ENCODE measurements at places on chromosomes 7 and 10.

DNA sequence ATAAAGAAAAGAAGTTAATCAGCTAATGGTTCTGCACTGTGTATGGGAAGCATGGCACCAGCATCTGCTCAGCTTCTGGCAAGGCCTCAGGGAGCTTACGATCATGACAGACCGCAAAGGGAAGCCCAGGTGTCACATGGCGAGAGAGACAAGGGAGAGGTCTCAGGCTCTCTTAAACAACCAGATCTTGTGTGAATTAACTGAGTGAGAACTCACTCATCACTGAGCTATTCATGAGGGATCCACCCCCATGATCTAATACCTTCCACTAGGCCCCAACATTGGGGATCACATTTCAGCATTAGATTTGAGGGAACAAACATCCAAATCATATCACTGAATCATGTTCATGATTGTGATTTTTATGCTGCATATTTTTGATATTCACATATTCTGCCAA, 5.8 kb downstream of the USP54 start:
- no peak for DNase-seq

GRCh38 chr10:63265222-63265617, 132.1 kb downstream of the NRBF2 start:
- DNase-seq, result no peak

DNA sequence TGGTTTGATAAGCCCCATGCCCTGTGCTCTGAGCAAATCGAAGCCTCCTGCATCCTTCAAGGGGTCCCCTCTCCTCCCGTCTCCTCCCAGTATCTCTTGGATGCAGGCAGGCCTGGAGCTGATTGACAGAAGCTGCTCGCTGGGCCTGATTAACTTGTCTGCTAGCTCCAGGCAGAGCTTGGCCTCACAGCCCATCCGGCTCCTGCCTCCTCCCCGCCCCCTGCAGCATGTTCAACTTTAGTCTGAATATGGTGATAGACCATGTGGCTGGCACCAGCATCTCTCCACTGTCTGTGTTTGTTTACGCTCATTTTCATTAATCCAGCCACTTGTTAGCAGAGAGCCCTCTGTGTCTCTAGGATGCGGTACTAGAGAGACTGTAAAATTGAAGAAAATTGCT, 432.2 kb downstream of the DPP6 start:
- DNase-seq, result no peak

DNA sequence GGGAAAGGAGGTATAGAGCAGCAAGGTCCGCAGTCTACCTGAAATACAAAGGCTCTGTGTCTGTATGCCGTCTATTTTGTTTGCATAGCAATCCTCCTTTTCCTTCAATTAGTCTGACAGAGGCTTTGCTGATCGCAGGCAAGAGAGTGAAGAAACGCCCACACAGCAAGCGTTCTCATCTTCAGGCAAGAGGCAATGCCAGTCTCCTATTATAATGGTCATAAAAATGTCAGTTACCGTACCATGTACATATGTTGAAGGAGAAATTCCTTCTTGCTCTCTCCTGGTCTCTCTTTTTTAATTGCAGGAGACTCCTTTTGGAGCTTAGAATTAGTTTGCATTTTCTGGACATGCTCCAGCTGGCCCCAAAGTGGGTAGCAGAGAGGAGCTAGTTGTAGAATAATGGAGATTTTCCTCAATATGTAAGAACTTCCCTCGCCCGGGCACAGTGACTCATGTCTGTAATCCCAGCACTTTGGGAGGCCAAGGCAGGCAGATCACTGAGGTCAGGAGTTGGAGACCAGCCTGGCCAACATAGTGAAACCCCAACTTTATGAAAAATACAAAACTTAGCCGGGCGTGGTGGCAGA, 139.5 kb downstream of the PFKFB3 start:
- no peak for DNase-seq

DNA sequence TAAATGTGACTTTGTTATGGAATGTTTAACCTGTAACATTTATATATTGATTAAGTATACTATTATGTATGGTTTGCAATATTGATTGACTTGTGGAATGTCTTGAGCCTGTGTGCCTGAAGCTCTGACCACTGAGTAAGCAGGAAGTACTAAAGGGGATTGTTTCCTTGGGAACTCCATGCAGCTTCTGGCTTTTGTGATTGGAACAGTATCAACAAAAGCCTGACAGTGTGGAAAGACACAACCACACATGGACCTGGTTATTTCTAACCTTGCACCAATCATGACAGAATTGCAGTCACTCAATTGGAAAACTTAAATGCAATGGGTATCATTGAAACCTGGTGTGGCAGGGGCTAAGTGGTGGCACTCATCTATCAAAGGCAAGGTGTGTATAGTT, 45.5 kb upstream of the PIK3CG start:
- DNase-seq, result no peak

GRCh38 chr10:102819054-102819453, 18.2 kb downstream of the CYP17A1 start:
- DNase-seq, result no peak

- DNase-seq, result no peak
These were observed 30.1 kb downstream of the APBB1IP start for GRCh38 chr10:26468291-26468690.

DNA sequence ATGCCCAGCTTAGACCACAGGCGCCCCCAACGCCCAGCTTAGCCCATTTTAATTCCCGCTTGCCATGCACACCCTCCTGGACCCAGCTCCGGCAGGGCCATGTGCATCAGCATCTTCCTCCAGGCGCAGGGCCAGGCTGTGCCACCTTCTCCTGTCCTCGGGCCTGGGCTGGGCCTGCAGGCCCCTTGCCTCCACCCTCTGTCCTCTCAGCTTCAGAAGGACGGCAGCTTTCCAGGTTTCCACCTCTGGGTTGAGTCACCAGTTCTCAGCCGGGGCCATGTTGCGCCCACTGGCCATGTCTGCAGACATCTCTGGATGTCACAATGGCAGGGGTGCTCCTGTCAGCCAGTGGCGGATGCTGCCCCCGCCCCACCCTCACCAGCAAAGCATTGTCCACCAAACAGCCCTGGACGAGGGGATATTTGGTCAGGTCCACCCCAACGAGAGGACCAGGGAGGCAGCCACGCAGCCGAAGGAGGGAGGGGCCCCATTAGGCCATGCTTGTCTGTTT, 59.1 kb upstream of the NKX6-2 start:
- DNase-seq, result no peak

DNA sequence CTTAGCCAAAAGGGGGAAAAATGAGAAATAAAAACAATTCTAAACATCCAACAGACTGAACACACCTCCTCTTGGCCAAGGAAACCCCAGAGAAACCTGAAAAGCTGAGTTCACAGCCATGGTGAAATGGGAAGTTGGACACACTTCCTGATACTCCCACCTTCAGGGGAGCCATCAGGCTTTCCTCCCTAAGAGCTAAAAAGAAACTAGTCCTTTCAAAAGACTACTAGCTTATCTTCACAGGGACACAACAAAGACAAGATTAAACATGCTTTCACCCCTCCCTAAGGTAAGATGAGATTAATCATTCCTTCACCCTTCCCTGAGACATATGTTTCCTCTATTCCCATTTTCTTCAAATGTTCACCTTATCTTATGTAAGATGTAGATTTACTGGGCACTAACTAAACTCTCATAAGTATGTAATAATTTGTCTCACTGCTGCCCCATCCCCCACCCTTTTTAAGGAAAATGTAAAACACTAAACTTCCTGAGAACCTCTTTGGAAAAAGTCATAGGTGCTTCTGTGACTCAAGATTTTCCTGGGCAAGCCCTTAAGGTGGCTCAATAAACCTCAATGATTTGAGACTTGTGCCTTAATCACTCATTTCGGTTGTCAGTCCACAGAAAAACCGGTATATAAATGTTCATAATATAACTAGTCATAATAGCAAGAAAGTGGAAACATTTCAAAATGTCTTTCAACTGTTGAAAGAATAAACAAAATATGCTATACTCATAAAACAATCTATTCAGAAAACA, 40.5 kb downstream of the HTR7 start:
- no peak for DNase-seq

DNA sequence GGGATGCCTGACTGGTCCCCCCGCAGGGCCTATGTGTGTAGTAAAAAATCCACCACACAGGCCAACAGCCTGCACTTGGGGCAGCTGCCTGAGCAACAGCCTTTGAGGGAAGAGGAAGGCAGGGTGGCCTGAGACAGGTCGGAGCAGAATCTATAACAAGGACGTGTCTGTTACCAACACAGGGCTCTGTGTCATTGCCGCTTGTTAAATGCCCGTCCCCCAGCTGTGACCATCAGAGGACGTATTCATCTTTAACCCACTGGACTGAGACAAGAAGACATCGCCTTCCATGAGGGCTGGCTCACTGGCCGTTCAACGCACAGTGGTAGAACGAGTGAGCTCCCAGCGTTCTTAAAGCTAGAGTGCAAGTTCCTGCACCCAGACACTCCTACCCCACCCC, 7.8 kb downstream of the PDIA4 start:
- no peak for DNase-seq

- no peak for DNase-seq
These were observed 25.0 kb downstream of the RTKN2 start for GRCh38 chr10:62243647-62243997.

GRCh38 chr10:132118366-132118765, 52.6 kb downstream of the JAKMIP3 start:
- no peak for DNase-seq

DNA sequence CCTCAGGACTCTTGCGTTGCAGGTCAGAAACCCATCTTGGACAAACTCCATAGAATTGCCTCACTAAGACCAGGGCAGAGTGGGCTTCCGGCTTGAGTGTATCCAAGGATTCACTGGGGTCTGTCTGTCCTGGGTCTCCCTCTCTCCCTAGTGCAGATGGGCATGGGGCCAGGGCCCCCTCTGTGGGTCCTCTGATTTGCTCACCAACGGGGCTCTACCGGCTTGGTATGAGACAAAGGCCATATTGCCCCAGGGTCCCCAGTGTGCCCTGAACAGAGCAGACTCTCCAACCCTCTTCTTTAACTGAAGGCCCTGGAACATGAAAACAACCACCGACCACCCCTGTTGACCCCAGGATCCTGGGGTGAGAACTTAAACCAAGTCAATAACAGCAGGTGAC, 68.2 kb upstream of the CHST15 start:
- DNase-seq, result no peak

- DNase-seq, result no peak
These were observed 2.0 kb upstream of the GTPBP4 start for GRCh38 chr10:986137-986825.

DNA sequence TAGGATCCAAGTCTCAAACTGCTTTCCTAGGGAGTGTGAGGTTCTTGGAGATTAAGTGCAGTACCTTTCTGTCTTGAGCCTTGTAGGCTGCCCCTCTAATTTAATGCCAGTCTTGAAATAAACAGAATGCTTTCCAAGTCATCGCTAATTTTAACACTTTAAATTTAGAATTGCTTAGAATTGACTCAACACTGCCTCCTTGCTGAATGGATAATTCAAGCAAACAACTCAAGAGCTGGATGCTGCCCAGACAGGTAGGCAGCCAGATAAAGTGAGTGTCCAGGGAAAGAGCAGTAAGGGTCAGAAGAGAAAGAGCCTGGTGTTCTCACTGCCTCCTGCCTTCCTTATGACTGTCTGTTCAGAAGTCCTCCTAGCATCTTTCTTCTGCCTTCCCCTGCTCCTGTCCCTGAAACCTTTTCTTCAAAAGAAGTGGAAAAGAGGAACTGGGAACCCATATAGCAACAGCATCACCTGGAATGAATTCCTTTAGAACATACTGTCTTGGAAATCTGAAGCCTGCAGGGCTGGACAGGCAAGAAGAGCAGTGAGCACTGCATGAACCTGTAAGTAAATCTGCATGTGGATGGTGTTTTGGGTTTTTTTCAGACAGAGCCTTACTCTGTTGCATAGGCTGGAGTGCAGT, 3.1 kb upstream of the GOT1 start:
- DNase-seq, result no peak

DNA sequence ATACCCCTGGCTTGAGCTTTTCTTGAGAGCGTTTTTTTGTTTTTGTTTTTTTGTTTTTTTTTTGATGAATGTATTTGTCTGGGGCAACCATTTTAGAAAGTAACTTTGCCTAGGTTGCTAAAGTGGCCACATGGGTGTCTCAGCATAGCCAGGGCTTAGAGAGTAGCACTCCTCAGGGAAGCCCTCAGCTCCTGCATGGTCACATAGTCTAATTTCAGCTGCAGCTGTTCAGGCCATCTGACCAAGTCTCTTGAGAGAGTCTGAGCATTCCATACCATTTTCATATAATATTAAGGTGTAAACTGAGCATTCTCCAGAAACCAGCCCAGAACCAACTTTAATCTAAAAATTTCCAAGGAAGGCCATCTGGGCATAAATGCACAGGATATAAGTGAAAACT, 186.4 kb downstream of the NPSR1 start:
- DNase-seq, result no peak

- DNase-seq, result no peak
These were observed 16.1 kb downstream of the MYOF start for GRCh38 chr10:93465806-93466675.

GRCh38 chr7:30754315-30754877, 2.5 kb downstream of the INMT start:
- no peak for DNase-seq

GRCh38 chr7:50814166-50814565, 31.5 kb upstream of the GRB10 start:
- no peak for DNase-seq

DNA sequence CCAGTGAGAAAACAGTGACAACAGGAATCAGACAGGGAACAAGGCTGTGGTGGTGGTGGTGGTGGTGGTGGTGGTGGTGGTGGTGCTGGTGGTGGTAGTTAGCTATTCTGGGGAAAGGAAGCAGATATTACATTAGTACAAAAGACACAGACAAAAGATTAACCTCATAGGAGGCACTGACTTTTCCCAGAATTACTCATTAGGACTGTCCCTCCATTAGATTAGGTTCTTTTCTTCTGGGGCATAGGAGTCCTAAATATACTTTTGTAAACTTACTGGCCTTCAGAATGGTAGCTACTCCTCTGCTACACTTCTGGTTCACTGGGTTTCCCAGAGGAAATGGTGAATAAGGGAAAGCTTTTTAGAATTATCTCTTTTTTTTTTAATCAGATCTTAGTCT, 156.6 kb upstream of the SEMA3D start:
- no peak for DNase-seq

DNA sequence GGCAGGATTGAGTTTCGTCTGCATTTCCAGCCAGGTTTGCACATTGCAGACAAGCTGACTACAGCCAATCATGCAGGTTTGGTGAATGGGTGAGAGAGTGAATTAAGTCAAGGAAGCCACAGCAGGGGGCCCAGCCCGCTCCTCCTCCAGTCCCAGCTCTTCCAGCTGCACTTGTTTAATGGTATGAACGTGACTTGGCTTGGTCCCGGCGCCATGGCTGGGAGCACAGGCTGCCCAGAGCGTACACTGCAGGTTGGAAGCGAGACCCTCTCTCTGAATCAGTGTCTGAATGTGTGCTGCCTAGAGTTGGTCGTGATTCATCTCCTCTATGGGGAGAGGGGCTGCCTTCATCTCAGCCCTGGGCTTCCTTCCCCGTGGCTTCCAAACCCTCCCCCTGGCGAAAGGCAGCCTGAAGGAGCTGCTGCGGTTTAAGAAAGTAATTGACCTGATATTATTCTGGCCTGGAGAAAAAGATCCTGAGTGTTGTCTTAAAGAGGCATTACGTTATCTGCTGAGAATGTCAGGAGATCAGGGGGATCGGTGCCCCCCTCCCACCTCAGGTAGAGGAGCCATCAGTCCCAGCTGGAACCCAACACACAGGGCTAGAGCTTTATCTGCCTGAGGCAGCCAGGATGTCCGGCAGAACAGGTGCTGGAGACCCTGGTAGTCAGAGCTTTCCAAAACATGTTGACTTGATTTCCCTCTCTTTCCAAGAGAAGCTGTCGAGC, 132.1 kb downstream of the COL26A1 start:
- no peak for DNase-seq
